Bronchial smooth muscle cell (primary cell): ENCODE measurements at places on chromosomes 11 and 22. TPM values are rescaled to one million over a fixed set of nuclear protein-coding genes. Genes with fewer than 3 reads are reported as not detected.

APOL5 gene
- total RNA-seq, result not detected in 2 replicates

DGAT2 gene
- total RNA-seq, result 6.9 and 13.4 TPM in 2 replicates

BIK gene
- total RNA-seq, result not detected in 2 replicates

POTEH gene
- not detected in 2 replicates for total RNA-seq

MUC2 gene
- not detected in 2 replicates for total RNA-seq

MMP7 gene
- total RNA-seq, result not detected in 2 replicates

TECTA gene
- 0.47 and 1.0 TPM in 2 replicates for total RNA-seq

CAT gene
- 81.2 and 104 TPM in 2 replicates for total RNA-seq

IFITM1 gene
- total RNA-seq, result 20.1 and 20.8 TPM in 2 replicates
